ENCODE measurements at places on chromosomes 7 and 10.

- no peak for DNase-seq
Measured at GRCh38 chr7:17524746-17525145, 226.3 kb downstream of the AHR start.

DNA sequence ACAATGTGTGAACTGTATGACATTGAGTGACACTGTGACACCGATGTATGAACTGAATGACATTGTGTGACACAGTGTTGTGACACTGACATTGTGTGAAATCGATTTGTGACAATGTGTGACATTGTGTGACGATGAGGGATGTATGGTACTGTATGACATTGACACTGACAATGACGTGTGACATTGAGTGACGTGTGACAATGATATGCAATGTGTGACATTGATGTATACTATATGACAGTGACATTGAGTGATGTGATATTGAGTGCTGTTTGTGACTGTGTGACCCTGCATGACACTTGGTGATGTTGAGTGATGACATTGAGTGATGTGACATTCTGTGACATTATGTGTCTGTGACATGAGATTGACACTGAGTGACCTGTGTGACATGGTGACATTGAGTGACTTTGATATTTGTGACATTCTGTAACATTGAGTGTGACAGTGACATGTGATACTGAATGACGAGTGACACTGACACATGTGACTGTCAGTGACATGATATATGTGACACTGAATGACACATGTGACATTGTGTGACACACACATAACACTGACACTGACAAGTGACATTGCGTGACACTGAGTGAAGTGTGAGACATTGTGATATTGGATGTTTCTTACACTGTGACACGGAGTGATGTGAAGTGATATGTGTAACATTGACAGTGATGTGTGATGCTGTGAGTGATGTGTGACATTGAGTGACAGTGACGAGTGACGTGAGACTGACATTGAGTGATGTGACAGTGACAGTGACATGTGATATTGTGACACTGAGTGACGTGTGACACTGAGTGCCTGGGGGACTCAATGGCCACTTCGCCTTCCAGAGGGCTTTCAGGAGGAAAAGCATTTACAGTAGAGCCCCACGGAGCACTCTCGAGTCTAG is 167.5 kb downstream of the PRKAG2 start:
- no peak for DNase-seq

DNA sequence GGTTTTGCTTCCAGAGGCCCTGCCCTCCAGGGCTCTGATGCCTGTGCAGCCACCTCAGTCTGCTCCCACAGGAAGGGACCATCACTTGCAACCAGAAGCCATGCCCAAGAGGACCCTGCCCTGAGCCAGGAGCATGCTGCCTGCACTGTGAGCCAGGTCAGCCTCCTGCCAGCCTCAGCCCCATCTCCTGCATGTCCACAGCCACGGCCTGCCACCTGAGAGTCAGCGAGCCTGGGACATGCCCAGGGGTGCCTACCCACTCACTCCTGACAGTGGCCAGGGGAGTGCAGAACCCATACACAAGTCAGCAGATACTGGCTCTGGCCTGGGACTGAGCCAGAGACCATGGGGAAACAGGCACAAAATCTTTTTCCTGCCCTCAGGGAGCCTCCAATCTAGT is 6.6 kb upstream of the KCP start:
- no peak for DNase-seq

DNA sequence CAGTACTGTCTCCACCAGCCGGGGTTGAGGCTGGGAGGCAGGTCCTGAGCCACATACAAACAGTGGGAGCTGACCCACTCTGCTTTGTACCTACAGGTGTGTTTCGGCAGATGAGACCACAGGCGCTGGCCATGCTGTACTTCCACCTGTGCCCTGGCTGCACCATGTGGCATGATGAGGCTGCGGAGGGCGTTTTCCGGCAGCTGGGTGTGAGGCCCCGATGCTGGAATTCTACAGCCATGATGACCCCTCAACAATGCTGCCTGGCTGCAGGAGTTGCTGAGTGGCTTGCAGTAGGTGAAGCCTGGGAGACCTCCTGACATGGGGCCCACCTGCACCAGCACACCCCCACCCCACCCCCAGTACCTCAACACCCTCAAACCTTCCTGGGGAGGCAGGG is 18.0 kb downstream of the IMPDH1 start:
- DNase-seq: no peak

DNA sequence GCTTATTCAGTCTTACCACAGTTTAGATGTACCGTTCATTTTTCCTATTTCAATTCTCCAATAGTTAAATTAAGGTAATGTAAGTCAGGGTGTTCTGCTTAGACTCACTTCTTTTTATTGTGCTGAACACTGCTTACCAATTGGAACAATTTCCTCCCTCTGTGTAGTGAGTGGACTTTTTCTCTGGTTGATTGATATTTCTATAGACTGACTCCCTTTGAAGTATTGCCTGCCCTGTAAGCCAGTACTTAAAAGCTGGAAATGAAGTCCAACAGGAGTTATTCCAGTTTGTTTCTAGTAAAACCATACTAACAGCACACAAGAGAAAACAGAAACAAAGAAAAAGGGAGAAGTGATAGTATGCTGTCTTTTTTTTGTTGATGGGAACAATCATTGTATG is 1674.9 kb downstream of the REEP3 start:
- no peak for DNase-seq

GRCh38 chr7:118580743-118581382 is 356.4 kb downstream of the ANKRD7 start:
- no peak for DNase-seq

DNA sequence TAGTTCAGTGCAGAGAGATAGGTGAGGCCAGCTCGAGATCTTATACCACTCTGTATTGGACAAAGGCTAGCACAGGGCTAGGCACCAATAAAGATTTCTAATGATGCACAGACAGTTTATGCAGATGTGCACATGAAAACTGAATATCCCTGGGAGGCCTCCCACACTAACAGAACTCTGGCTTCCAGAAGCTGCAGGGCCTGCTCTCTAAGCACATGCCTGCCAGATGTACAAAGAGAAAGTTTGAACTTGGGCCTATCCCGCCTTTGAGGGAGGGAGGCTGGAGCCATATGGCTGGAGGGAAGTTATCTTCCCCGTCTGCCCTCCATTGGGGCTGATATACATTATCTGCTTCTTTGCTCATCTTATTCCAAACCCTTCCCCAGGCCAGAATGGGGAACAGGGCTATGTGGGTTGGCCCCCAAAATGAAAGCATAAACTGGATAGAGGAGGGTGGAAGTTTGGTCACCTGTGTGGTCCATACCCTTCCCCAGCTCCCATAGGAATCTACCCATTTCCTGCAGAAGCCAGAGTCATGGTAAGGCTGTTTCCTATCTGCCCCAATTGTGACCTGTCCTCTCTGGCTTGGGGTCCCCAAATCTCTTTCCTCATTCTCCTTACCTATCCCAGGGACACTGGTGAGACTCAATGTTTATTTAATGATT is 3.8 kb downstream of the KAZALD1 start:
- no peak for DNase-seq
